Stimulated activated CD4-positive, alpha-beta T cell treated with anti-CD3 and anti-CD28 coated beads, Interleukin-1b, Interleukin-23, amount 100 ng/mL, for 48 hours (primary cell): ENCODE measurements at places on chromosomes 4 and X.

GRCh38 chr4:114312338-114312737 is 286.3 kb upstream of the UGT8 start:
- no peak for DNase-seq

DNA sequence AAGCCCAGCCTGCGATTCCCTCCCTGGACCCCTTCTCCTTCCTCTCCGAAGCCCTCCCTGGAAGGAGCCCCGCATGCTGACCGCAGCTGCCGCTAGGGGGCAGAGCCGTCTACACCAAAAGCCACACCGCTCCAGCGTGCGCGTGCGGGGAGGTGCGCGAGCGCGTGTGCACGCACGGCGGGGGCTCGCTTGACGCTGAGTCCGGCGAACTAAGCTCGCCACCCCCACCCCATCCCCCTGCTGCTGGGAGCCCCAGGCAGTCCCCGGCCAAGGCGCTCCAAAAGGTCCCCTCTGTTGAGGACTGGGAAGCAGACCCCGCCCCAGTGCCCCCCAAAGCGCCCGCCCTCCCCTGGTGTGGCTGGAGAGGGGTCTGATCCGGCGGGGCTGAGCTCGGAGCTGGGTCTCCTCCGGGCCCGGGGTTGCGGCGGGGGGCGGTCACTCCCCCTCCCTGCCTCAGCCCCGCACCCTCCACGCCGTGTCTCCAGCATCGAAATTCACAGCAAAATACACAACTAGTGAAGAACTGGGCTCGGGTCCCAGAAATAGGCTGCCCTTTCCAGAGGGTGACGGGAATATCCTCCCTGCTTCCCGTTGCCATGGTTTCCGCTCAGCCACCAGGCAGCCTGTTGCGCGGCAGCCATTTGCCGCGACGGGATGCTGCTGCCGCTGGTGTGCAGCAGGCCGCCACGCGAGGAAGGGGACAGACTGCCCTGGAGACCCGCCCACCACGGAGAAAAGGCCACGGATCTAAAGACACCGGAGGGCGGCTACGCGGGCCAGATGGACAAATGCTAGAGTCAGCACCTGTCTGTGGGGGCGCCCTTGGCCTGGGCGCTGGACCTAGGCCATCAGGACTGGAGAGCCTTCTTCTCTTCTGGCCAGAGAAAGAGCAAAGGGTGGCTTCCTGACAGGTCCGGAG is 11.2 kb upstream of the CCNQ start:
- peak; percentile 75 for DNase-seq

DNA sequence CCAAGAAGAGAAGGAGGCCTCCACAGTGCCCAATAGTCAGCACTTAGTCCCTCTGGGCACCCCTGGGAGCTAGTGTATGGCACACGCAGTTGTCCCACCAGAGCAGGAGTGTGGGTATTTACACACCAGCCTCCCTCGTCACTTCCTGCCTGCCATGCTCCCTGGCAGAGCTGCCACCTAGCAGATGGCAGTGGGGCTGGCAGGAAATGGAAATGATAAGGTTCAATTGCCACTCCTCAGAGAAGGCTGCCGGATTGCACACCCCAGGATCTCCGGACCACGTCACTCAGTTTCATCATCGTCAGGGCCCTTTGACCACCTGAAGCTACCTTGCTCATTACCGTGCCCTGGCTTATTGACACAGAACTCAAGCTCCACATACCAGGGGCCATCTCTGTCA is 173.3 kb upstream of the PSAPL1 start:
- no peak for DNase-seq

DNA sequence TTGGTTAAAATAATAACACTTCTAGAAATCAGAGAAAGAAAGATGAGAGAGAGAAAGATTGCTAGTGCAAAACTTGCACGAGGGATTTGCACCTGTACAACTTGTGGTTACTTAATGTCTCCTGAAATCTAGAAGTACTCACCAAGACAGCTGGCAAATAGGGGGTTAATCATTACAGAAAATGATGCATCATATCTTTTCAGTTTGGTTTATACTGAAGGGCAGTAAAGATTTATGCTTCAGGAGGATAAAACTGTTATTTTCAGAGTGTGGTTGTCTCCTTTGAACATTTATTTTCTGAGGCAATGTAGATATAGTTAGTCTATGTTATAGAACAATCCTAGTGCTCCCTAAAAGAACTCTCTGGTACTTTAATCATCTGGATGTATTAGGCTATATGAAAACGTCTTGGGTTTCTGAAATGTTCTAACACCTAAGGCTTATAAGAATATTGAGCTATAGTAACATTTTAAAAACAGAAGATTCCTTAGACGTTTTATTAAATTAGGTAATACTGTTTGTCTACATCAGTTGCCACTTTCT is 13.3 kb downstream of the ATOH1 start:
- DNase-seq = no peak

- DNase-seq = no peak
Measured at GRCh38 chr4:76494243-76494642, 59.2 kb downstream of the SHROOM3 start.

DNA sequence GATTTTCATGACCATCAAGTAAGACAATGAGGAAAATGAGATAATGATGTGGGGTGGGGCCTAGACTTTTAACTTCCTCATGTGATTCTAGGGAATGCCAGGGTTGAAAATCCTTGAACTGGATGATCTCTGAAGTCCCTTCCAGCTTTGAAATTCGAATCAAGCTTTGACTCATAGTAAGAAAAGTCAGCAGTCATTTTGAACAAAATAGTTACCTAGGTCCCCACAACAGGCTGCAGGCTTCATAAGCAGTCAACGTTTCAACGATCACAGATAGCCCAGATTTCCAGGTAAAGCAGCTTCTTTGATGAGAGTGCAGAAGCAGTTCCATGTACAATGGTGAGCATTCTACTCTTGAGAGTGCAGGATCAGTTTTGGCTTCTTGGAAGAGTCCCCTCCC is 93.7 kb downstream of the GRIA3 start:
- DNase-seq = no peak

DNA sequence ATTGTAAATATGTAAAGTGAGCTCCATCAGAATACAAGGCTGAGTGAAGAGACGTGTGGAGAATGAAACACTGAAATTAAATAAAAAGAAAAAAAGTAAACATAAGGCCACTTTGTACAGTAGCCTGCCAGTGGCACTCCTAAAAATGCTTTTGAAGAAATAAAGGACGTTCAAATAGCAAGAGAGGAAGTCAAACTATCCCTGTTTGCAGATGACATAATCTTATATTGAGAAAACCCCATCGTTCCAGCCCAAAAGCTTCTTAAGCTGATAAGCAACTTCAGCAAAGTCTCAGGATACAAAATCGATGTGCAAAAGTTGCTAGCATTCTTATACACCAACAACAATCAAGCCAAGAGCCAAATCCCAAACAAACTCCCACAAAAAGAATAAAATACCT is 24.2 kb downstream of the RASSF6 start:
- no peak for DNase-seq

DNA sequence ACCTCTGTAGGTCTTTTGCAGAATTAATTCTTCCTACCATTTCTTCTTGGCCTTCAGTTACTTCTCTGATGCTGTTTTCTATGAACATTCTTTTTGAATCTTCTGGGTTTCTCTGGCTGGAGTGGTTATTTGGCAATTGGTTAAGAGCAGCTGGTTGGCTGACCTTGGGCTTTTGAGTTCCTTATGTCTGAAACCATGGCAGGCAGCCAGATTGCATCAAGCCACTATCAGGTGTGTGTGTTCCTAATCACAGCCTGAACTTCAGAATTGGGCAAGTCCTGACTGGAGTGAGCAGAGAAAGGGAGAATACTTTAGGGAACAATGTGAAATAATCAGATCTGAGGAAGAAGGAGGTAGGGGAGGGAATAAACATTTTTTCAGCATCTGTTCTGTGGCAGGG is 90.2 kb downstream of the ARHGAP10 start:
- no peak for DNase-seq

DNA sequence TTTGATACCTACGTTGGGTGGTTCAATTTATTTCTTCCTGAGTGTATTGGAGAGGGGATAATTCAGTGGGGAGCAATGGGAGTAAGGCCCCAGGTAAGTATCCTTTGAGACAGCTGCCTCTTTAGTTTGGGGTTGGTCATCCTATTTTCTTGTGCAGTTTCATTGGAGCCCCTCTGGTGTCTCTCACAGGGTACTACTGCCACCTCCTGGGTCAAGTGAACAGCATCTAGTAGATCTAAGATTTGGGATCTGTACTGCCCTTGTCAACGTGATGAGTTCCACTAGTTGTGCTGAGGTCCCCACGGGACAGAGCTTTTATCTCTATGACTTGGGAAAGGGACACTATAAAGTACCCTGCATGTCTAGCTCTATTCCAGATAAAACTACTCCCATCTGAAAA is 80.6 kb downstream of the PBDC1 start:
- peak; percentile 31 for DNase-seq

GRCh38 chrX:40748977-40749376 is 13.6 kb upstream of the MED14 start:
- no peak for DNase-seq

- DNase-seq = no peak
Measured at GRCh38 chrX:101595739-101596419, 21.9 kb downstream of the ARMCX6 start.

DNA sequence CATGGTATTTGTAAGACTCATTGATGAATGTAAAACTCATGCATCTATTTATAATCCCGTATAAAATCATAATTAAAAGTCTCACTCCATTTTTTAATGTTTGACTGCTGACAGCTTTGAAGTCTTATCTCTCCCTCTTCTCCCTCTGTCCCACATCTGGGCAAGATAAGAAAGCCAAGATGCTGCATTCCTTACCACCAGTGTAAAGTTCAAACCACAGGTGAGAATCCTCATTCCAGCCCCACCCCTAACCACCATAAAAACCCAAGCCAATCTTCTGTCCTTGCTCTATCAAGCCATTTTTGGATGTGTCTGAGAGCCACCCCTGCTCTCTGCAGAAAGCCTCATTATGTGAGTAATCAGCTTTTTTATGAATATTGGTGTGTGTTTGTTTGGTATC is 59.3 kb upstream of the MAGED1 start:
- DNase-seq = no peak

DNA sequence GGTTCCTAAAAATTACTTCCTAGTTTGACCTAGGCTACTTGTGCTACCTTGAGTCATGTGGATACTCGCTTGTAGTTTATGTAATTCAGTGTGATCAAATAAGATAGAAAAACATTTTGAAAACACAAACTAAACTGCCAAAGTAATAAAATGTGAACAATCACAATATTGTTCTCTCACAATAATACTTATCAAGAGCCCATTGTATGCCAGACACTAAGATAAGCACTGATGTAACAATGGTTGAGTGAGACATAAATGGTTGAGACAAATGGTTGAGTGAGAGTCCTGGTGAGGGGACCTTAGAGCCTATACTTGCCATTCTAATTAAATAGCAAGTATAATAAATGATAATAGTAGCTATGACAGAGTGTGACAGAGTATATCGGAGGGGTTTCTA is 41.7 kb downstream of the RFC1 start:
- no peak for DNase-seq

GRCh38 chrX:41335958-41336331 is 2.0 kb downstream of the DDX3X start:
- DNase-seq = peak; percentile 15

DNA sequence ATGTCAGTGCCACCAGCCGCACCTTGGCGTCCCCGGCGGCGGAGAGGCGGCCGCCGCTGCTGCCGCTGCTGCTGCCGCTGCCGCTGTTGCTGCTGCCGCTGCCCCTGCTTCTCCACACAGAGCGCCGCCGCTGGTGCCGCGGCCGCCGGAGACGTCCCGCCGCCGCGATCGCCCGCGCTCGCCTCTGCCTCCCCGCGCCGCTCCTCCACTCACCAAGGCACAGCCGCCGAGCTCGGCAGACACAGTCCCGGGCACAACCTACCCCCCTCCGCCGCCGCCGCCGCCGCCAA is at the start of gene PPP3CA:
PPP3CA (minus strand) TSS at position 260 of the 290 bp plus-strand sequence.
- no peak for DNase-seq

DNA sequence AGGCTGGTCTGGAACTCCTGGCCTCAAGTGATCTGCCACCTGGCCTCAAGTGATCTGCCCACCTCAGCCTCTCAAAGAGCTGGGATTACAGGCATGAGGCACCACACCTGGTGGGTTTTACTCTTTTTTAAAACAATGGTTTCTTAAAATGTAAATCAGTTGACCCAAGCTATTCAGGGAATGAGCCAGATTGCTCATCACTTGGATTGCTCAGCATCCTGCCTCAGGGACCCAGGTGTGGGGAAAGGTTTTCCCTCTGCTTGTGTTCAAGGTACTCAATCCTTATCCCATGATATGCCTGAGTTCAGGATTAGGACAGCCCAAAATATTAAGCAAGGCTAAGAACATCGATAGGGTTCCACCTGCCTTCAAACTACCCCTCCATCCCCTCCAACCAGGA is 67.4 kb downstream of the CHRNA9 start:
- no peak for DNase-seq

DNA sequence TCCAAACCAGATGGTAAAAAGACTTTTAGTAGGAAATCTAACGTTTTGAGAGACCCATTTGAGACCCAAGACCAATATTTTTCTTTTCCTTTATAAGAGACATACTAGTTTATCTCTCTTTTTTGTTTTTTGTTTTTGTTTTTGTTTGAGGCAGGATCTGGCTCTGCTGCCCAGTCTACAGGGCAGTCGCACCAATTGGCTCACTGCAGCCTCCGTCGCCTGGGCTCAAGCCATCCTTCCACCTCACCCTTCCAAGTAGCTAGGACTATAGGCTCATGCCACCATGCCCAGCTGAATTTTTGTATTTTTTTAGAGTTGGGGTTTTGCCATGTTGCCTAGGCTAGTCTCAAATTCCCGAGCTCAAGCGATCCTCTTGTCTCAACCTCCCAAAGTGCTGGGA is 77.2 kb upstream of the FHDC1 start:
- no peak for DNase-seq

- DNase-seq = no peak
Measured at GRCh38 chr4:75036046-75036830, 103.3 kb downstream of the PARM1 start.

- DNase-seq = no peak
Measured at GRCh38 chr4:174210354-174210753, 73.1 kb downstream of the FBXO8 start.

DNA sequence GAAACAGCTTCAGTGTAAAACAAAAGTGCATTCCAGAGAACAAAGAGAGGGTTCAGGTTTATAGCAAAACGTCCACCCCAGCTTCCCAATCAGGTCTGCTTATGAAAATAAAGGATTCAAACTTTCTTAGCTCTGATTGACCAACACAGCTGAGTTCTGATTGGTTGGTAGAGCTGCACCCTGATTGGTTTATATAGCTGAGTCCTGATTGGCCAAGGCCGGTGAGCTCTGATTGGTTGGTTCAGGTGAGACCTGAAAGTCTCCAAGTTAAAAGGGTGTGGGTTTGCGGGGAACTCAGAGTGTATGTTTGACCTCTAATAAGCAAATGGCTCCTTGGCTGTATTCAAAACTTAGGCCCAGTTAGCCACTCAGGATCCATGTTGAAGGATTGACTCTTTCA is 20.9 kb downstream of the CLRN2 start:
- DNase-seq = no peak

DNA sequence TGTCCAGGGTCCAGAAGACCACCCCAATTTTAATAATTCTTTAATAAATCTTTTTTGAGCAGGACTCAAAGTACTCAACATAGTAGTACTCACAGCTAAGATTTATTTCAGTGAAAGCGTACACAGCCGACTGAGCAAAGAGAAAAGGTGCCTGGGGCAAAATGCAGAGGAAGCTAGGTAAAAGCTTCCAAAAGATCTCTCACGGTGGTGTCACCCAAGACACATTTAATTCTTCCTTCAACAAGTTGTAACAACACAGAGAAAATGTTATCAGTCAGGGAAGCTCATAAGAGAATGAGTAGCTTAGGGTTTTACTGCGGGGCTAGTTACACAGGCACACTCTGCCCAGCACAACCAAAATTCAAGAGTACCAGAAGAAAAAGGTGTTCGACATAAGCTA is 201.1 kb downstream of the OPHN1 start:
- no peak for DNase-seq
